Pericardium fibroblast (primary cell): ENCODE measurements at places on chromosomes 2 and 18. TPM values are rescaled to one million over a fixed set of nuclear protein-coding genes. Genes with fewer than 3 reads are reported as not detected.

LINC00305 gene
- not detected in 2 replicates for total RNA-seq

RBM45 gene
- total RNA-seq, result 9.1 and 11.1 TPM in 2 replicates

CTNNA2 gene
- total RNA-seq, result not detected in 2 replicates

CIB4 gene
- not detected in 2 replicates for total RNA-seq

MC4R gene
- total RNA-seq, result not detected in 2 replicates

NYAP2 gene
- total RNA-seq, result not detected in 2 replicates

IL1R1 gene
- total RNA-seq, result 195 and 206 TPM in 2 replicates

POU3F3 gene
- not detected in 2 replicates for total RNA-seq

CD28 gene
- total RNA-seq, result 0.12 TPM in 1 of 2 replicates, not detected in the other

IL18RAP gene
- 0.23 TPM in 1 of 2 replicates, not detected in the other for total RNA-seq

NOP58 gene
- total RNA-seq, result 21.0 and 26.2 TPM in 2 replicates

ASB18 gene
- not detected in 2 replicates for total RNA-seq

GAREM2 gene
- 2.8 and 4.7 TPM in 2 replicates for total RNA-seq

WNT6 gene
- total RNA-seq, result not detected in 2 replicates

ANKRD30BL gene
- total RNA-seq, result not detected in 2 replicates

MPP4 gene
- total RNA-seq, result 0.93 and 1.1 TPM in 2 replicates

MALL gene
- total RNA-seq, result 4.4 and 5.6 TPM in 2 replicates
